ENCODE measurements at places on chromosomes 5 and 9. TPM values are rescaled to one million over a fixed set of nuclear protein-coding genes. Genes with fewer than 3 reads are reported as not detected.
A peak's percentile ranks its signal among the peaks of the same experiment; 100 is the strongest.

- no peak for DNase-seq
Measured at GRCh38 chr5:119395080-119395836, 39.4 kb downstream of the TNFAIP8 start.

DNA sequence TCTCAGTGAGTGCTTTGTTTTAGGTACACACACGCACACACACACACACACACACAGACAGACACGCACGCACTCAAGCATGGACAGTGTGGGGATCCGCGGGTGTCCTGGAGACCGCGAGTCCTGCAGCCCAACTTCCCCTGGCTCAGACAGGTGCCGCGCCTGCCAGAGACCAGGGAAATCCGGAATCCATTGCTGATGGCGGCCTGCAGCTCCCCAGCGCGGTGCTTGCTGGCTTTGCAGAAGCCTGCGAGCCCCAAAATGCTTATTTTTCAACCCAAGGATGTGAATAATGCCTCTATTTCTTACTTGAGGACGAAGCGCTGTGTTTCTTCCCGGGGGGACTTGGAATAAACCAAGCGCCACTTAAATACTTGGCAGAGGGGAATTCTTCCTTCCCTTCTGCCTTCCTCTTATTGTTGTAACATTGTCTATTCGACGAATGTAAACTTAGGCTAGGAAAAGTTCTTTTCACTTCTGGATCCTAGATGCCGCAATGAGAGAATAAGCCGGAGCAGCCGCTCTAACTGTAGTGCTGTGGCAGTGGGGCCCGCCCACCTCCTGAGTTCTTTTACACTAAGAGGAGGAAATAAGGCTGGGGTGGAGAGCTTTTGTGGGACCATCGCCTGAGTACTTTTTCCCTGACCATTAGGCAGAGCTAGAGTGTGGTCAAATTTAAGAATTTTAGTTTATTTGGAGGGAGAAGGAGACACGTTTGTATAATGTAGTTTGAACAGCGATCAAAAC is 802 bp downstream of the ITGA2 start:
- peak; percentile 15 for DNase-seq

DNA sequence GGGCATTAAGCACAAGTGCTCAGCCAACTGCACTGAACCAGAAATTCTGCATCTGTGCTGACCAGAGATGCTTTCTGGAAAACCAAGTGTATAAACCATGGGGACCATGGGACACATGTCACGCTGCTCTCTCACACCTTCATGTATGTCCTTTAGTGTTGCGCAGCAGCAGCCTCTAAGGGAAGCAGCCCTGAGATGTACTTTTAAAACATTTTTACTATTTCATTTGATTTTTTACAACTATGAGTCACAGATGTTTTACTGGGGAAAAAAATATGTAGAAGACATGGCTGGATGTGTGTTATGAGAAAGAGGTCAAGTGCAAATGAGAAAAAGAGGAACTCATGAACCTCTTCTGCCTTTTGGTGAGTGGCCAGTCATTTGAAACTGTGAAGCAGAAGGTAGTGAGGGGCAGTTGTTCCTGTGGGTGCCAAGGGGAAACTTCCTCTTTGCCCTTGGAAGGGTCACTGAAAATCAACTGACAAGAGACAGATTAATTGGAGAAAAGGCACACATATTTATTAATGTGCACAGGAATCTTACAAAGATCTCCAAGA is 31.4 kb upstream of the SYK start:
- no peak for DNase-seq

GRCh38 chr9:10032166-10032565 is 580.6 kb downstream of the PTPRD start:
- DNase-seq = no peak

DNA sequence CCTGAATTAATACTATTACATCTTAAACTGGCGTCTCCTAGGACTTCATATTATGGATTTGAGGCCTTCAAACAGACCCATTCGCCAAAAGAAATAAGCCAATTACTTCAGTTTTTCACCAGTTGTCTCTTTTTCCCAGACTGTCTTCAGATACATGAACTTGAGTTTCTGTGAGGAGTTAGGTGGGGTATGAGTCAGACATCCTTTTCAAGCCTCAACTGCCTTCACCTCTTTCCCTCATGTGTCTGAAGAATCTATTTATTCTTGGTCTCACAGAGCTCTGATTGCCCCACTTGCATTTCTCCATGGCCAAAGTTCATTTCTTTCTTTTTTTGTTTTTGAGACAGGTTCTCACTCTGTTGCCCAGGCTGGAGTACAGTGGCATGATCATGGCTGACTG is 12.5 kb downstream of the WNT8A start:
- no peak for DNase-seq

RNF183 gene
- total RNA-seq = 0.23 TPM

- DNase-seq = no peak
Measured at GRCh38 chr9:99107421-99107820, 2.5 kb downstream of the TGFBR1 start.

All from naive thymus-derived CD8-positive, alpha-beta T cell (primary cell).